ENCODE measurements at places on chromosomes 6 and 20.

- DNase-seq: no peak
Measured at GRCh38 chr6:131387562-131388447, 185.2 kb upstream of the ARG1 start.

DNA sequence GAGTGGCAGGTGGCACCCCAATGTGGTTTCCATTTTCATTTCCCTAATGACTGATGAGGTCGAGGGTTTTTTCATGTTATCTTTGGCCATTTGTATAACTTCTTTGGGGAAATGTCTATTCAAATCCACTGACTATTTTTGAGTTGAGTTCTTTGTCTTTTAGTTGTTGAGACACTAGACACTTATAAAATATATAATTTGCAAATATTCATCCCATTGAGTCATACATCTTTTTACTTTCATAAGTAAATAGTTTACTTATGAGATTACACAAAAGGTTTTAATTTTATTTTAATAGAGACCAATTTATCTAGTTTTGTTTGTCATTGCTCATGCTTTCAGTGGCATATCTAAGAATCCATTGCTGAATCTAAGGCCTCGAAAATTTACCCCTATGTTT lies 49.5 kb downstream of the THBS2 start:
- DNase-seq: no peak

DNA sequence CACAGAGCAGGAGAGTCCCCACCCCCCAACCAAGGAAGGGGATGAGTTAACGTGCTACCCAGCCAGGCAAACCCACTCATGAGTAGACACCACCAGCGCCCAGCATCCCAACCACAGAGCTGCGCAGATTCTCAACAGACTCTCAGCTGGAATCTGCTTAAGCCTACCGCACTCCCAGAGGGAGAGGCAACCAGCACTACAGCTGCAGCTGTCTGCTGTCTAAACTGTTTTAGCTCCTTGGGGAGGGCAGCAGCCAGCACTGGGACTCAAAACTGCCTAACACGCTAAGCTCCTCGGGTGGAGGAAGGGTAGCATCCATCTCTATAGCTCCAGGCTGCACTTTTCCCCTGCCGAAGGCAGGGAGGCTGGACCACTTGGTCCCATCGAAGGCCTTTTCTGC lies 539.8 kb downstream of the EPHA7 start:
- DNase-seq: no peak

DNA sequence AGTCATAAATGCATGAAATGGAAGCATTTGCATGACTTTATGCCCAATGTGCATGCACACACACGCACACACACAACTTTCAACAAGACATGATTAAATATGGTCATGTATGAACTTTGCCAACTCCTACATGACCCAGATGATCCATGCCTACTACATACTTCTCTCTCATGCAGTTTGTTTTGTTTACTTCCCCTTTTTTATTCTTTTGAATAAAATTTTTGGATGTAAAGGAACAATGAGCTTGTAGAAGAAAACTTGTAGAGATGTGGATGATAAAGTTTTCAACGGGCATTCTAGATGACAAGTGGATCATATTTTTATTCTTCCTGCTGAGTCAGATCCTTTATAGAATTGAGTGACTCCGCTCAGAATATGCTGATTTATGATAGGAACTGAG lies 50.8 kb upstream of the AIG1 start:
- no peak for DNase-seq

GRCh38 chr6:22026164-22026678 lies 270.6 kb downstream of the PRL start:
- DNase-seq: no peak

DNA sequence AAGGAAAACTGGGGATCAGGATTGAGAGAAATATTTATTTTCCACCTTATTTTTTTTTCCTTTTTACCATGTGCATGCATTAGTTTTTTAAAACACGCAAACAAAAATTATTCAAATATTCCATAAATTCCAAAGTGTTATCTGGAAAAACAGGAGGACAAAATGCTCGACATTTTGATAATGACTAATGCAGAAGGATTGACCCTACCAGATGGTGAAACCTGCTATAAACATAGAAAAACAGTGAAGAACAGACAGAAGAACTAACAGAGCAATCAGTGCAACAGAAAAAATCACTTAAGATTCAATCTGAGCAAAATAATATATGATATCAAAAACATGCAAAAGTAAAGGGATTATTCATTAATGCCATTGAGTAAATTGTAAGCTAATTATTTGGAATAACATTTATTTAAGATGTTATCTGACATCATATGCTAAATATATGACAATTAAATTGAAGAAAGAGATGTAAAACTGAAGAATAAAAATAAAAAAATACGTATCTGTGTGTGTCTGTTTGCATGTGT lies 218.4 kb downstream of the LMBRD1 start:
- DNase-seq: no peak
